ENCODE measurements at places on chromosomes 4 and X.
A peak's percentile ranks its signal among the peaks of the same experiment; 100 is the strongest.

DNA sequence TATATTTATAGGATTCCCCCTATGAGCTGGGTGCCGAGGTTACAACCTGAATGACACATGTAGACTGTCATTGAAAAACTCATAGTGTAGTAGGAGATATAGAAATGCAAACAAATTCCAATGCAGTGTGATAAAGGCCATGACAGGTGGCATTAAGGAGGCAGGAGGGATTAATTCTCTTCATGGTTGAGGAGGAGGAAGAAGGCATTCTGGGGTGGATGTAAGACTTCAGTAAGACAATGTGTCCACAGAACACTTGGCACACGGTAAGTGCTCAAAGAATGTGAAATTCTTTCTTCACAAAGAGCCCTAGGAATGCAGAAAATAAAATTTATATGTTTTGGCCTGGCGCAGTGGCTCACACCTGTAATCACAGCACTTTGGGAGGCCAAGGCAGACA lies 136.5 kb downstream of the RBM47 start:
- H3K27ac ChIP-seq, result peak overlapping the region; percentile 34
- peaks cover 4% of the 10 kb centered on the region for H3K36me3 ChIP-seq
- peaks cover 24% of the 10 kb centered on the region for H3K4me1 ChIP-seq
- no peak overlapping the region for H3K4me3 ChIP-seq
- H3K27me3 ChIP-seq, result no peaks in the 10 kb centered on the region
- DNase-seq, result no peak

- peak overlapping the region; percentile 71 for H3K27ac ChIP-seq
- H3K4me1 ChIP-seq, result peaks cover 20% of the 10 kb centered on the region
- H3K27me3 ChIP-seq, result no peaks in the 10 kb centered on the region
- H3K36me3 ChIP-seq, result no peaks in the 10 kb centered on the region
Measured at GRCh38 chr4:38728631-38729141, 54.1 kb downstream of the TLR10 start.

- H3K4me1 ChIP-seq, result peaks cover 9% of the 10 kb centered on the region
- no peak for DNase-seq
- H3K4me3 ChIP-seq, result no peak overlapping the region
- H3K27me3 ChIP-seq, result no peaks in the 10 kb centered on the region
- no peak overlapping the region for H3K27ac ChIP-seq
- no peaks in the 10 kb centered on the region for H3K36me3 ChIP-seq
Measured at GRCh38 chr4:117817301-117817700, 217.0 kb upstream of the NDST3 start.

GRCh38 chrX:36909676-36910030 lies 98.5 kb upstream of the FAM47C start:
- no peaks in the 10 kb centered on the region for H3K36me3 ChIP-seq
- DNase-seq, result no peak
- no peak overlapping the region for H3K27ac ChIP-seq
- no peak overlapping the region for H3K4me3 ChIP-seq

DNA sequence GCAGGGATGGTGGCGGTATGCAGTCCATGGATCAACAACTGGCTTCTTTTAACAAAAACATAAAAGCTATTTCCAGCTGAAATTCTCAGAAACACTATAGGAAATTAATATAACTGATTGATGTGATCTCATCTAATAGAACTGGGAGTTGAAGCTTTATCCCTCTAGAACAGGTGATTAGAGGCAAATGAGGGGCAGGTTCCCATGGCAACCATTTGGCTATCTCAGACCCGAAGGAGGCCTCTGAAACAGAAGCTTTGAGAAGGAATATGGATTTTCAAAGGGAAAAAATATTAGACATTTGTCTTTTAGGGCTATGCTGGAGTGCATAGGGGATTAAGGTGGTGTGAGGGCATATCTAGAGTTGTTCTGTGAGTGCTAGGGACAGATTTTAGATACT lies 50.0 kb downstream of the IGSF1 start:
- no peaks in the 10 kb centered on the region for H3K36me3 ChIP-seq
- H3K27me3 ChIP-seq, result no peaks in the 10 kb centered on the region
- no peak for DNase-seq

- DNase-seq, result no peak
- H3K4me1 ChIP-seq, result peaks cover 39% of the 10 kb centered on the region
- no peaks in the 10 kb centered on the region for H3K27me3 ChIP-seq
- no peak overlapping the region for H3K4me3 ChIP-seq
- H3K36me3 ChIP-seq, result peaks cover 35% of the 10 kb centered on the region
Measured at GRCh38 chr4:108030332-108030731, 40.6 kb downstream of the HADH start.

DNA sequence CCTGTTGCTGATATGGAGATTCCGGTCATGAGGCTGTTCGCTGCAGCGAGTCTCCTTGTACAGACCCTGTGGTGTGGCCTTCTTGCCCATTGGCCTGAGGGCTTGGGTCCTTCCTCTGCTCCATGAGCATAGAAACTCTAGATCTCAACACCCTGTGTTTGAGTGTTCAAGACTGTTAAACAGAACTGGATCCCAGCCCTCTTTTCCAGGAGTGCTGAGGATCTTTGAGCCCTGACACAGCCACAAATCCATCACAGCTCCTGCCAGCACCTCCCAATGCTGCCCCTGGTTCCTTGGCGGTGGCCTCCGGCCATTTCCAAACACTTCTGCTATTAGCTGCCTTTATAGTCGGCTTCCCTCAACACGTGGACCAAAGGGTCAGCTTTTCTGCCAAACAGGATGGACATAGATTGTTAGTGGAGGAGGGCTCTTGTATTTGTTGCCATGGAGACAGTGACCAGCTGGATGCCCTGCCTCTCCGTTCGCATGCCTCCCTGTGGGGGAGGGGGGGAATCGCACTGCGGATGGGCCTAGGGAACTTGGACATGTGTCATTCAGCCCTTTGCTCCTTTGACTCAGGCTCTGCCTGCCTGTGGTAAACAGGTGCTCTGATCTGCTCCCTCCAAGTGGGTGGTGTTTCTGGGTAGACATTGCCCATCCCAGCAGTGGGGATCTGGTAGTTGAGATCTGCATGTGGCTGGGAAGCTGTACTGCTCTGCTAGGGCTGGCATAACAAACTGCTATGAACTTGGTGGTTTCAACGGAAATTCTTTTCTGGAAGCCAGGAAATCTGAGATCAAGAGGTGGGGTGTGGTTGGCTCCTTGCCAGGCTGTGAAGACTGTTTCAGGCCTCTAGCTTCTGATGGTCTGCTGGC lies 6.9 kb upstream of the WDR1 start:
- no peak for DNase-seq
- H3K4me3 ChIP-seq, result no peak overlapping the region
- peaks cover 11% of the 10 kb centered on the region for H3K27me3 ChIP-seq
- no peaks in the 10 kb centered on the region for H3K36me3 ChIP-seq

GRCh38 chr4:37836838-37837440 lies 10.5 kb downstream of the PGM2 start:
- peaks cover 5% of the 10 kb centered on the region for H3K4me1 ChIP-seq
- DNase-seq, result no peak
- no peak overlapping the region for H3K27ac ChIP-seq
- H3K27me3 ChIP-seq, result no peaks in the 10 kb centered on the region
- H3K36me3 ChIP-seq, result peaks cover 32% of the 10 kb centered on the region

DNA sequence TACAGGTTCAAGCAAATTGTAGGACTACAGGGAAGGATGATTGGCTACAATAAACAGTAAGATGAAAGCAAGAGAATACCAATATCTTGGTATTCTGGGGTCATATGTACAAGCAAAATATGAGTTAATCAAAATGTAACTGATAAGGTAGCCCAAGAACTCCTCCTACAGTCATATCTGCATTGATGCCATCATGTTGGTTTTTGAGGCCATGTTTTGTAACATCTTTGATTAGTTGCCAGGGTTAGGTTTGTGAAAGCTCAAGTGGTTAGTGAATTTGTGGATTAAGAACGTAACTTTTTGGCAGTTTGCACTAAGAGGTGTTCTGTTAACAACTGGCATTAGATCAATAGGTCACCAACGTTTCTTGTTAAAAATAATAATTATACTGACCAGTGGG lies 59.6 kb downstream of the USP9X start:
- H3K4me1 ChIP-seq, result no peaks in the 10 kb centered on the region
- DNase-seq, result no peak
- no peak overlapping the region for H3K27ac ChIP-seq
- no peak overlapping the region for H3K4me3 ChIP-seq
- peaks cover 11% of the 10 kb centered on the region for H3K36me3 ChIP-seq

DNA sequence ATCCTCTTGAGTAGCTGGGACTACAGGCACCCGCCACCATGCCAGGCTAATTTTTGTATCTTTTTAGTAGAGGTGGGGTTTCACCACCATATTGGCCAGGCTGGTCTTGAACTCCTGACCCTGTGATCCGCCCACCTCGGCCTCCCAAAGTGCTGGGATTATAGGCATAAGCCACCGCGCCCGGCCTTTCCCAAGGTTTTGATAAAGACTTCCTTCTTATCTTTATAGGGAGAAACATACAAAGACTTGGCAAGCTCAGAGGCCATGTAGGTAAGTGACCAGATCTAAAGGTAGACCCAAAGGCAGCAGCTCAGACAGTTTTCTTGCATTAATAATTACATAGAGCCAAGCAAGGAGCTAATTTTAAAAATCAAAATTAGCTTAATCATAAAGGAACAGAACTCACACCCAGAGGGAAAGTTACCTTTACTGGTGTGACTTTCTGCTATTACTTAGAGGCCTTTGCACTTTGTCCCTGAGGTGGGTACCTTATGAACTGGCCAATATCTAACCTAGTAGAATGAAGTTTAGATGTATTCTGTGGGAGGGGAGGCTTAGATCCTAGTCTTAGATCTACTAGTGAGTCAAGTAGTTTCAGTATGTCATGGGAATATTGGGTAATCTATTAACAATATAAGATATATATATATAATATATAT lies 67.3 kb downstream of the HPGD start:
- DNase-seq, result no peak
- no peaks in the 10 kb centered on the region for H3K4me1 ChIP-seq
